ENCODE measurements at places on chromosomes 16 and 17. TPM values are rescaled to one million over a fixed set of nuclear protein-coding genes. Genes with fewer than 3 reads are reported as not detected.

HS3ST6 gene
- not detected for total RNA-seq

ZPBP2 gene
- not detected for total RNA-seq

MFSD6L gene
- 0.94 TPM for total RNA-seq

CCL2 gene
- total RNA-seq, result not detected

MYH13 gene
- not detected for total RNA-seq

FN3K gene
- total RNA-seq, result 3.6 TPM
